ENCODE measurements at places on chromosomes 5 and 9. TPM values are rescaled to one million over a fixed set of nuclear protein-coding genes. Genes with fewer than 3 reads are reported as not detected.
A peak's percentile ranks its signal among the peaks of the same experiment; 100 is the strongest.

- ATAC-seq = no peak
These were observed 136.3 kb upstream of the NR3C1 start for GRCh38 chr5:143539742-143540141.

DNA sequence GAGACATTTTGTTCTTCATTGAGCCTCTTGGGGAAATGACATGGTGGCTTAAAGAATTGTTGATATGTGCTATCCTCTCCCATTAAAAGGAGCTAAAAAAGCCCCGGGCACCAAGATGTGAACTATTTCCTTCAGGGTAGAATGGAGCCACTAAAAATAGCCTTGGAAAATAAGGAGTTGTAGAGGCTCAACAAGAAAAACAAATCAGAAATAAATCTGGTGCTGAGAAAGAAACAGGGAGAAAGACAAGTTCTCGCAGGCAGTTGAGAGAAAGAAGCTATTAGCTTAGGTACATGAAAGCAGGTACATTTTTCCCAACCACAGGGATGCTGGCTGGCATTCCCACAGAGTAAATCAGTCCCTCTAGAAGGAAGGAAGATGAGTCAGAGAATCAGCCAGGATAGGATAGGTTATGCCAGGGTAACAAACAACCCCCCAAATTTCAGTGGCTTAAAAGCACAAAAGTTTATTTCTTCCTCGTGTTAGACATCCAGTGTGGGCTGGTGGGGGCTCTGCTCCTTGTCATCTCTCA, 134.6 kb upstream of the ADRA1B start:
- ATAC-seq = no peak

- no peak for ATAC-seq
These were observed 247.9 kb downstream of the LURAP1L start for GRCh38 chr9:13022756-13023155.

GRCh38 chr9:131961496-131961880, 118.2 kb downstream of the MED27 start:
- no peak for ATAC-seq

GRCh38 chr5:100641833-100642232, 106.7 kb downstream of the FAM174A start:
- no peak for ATAC-seq

DNA sequence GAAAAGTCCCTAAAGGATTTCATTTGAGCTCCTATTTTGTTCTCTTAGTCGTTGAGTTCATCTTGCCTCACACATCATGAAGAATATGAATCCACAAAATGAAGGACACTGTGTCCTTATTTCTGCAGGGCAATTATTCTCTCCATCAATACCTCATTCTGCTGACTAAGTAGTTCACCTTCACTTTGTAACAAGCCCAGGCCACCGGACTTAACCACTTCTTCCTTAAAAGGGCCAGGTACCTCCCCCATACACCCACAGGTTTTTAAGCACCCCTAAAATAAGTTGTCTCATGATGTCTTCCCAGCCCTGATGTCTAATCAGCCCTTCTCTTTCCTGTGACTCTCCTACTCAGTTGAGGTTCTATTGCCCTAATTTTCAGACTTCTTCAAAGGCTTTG, 67.1 kb upstream of the PLPP6 start:
- no peak for ATAC-seq

- no peak for ATAC-seq
These were observed 1.3 kb downstream of the S1PR3 start for GRCh38 chr9:88992556-88992955.

- ATAC-seq = no peak
These were observed 15.3 kb downstream of the TNFSF15 start for GRCh38 chr9:114790521-114790920.

GRCh38 chr5:126351153-126351552, 72.1 kb upstream of the GRAMD2B start:
- ATAC-seq = no peak

GRCh38 chr9:3879315-3879714, 353.5 kb upstream of the RFX3 start:
- ATAC-seq = no peak

DNA sequence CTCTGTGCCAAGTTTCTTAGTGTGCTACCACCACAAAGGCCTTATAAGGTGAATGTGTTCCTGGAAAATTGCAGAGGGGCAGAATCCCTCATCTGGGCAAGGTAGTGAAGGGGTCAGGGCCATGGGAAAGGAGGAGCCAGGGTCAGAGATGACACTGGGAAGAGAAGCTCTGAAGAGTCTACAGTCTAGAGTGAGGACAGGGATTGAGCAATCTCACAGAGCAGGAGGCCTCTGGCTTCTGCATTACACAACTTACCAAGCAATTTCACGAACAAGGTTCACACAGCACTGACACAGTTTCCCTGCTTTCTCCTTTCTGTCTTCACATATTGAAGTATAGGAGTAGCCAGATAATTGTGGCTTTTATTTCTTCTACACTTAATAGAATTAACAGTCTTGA, 24.5 kb upstream of the IDNK start:
- ATAC-seq = no peak

GRCh38 chr5:181217111-181217802, 5.8 kb upstream of the TRIM41 start:
- ATAC-seq = peak; percentile 14

DNA sequence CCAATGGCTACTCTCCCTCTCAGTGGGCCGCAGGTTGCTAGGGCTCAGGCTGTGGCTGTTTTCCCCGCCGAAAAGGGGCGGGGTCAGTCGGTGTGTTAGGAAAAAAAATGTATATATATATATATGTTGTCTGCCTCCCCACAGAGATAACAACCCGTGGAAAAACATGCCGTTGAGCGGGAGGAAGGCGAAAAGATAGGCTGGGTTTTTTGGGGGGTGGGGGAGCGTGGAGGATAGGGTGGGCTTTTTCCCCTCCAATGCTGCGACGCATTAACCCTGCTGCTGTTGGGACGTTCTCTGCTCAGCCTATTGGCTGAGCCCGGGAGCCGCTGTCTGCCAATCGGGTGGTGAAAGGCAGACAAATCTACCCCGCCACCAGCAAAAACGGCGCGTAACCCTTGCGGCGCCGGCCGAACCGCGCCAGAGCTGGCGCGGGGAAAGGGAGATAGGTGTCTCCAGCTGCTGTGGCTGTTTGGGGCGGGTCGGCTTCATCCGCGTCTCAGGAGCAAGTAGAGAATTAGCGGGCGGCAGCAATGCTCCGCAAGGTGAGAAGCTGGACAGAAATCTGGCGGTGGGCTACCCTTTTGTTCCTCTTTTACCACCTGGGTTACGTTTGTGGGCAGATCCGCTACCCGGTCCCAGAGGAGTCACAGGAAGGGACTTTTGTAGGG, at the start of gene PCDHGC4:
Gene PCDHGC4 (plus strand): TSS at position 390 of the 671 bp plus-strand sequence. CDS start 144 bp downstream, at position 534.
- no peak for ATAC-seq

DNA sequence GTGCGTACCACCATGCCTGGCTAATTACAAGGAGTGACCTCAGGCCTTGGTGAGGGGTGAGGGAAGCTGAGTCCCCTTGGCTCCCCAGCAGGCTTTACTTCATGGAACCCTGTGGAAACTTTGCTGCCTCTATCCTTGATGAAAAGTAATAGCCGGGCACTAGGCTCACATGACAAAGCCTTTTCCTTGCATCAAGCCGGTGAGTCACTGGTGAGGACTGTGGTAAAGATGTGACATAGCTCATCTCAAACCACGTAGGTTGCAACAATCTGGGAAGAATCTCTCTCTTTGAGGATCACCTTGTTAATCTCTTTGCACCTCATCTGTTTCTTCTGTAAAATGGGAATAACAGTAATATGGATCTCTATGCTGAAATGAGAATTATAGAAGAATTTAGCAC, 116.3 kb upstream of the SLC25A48 start:
- ATAC-seq = no peak

DNA sequence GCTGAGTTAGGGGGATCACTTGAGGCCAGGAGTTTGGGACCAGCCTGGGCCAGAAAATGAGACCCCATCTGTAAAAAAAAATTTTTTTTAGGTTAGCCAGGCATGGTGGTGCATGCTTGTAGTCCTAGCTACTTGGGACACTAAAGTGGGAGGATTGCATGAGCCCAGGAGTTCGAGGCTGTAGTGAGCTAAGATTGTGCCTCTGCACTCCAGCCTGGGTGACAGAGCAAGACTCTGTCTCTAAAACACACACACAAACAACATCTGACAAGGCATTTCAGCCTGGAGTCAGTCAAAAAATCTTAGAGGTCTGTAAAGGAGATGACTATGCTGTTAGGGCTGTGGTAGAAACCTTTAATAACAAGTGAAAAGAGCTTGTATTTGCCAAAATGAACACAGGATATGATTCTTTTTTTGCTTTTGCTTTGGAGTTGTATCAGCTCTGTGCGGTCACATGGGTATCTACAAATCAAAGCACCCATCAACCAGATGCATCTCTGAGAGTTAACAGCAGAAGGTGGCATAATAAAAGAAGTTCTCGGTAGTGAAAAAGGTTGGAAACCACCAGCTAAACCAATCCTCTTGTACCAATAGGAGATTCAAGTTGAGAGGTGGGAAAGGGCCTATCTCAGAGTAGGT, 3.6 kb upstream of the PSMD5 start:
- peak; percentile 48 for ATAC-seq

DNA sequence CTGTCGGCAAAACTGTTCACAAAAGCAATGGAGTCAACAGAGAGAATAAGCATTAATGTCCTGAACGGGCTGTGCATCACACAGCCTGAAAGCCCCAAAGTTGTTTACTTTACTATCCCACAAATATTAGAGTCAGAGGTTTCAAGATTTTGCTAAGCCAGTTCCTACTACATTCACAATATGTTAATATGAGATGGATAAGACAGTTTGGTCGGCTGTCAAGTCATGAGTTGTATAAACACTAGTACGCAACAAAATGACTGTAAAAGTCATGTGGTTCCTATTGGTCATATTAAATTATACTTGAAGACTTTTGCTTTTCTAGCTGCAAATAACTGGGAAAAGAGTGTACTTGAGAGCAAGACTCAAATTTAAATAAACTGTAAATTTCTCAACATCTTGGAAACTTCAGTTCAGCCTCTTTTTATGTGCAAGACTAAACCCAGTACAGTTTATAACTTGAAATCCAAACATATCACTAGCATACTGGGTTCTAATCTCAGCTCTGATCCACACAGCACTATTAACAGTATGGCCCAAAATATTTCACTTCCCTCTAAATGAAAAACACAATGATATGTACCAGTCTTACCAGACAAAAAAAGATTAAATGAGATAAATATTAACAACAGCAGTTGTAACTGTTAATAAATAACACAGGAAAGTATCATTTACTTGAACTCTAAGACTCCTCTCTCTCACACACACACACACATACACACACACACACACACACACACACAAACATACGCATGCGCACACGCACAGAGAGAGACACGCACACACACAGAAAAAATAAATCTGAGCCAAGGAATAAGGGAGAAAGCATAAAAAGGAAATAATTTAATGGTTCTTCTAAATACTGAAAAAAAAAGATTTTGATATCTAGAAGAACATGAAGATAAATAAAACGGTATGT, 33.1 kb downstream of the FANCC start:
- no peak for ATAC-seq

DNA sequence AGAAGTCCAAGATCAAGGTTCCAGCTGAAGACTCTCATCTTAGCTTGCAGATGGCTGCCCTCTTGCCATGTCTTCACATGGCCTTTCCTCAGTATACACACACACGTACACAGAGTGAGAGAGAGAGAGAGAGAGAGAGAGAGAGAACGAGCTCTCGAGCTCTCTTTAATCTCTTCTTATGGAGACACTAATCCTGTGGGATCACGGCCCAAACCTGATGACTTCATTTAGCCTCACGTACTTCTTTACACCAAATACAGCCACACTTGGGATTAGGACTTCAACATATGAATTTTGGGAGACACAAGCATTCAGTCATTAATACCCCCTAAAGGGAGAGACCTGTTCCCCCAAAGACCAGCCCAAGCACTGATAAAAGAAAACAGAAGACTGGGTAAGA, 42.8 kb downstream of the SIL1 start:
- ATAC-seq = no peak

DNA sequence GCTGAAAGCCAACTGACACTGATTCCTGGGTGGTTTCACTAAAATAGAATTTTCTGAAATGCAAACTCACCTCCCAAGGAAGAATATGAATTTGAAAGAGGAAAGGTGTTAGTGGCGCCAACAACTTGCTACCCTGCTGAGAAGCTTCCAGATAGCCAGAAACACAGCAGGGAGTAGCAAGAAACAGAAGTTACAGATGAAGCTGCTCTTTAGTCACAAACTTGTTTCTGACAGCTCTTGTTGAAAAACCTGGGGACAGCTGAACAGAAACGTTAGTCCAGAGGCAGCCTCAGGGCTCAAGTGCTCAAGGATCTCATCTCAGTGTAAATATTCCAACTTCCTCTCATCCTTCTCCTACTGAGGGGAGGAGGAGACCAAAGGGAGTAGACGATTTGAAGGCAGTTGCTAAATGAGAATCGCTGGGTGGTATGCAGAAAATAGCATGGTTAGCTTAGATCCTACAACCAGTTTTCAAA, 184.1 kb downstream of the PDE4D start:
- no peak for ATAC-seq

GRCh38 chr9:134294153-134295071, 31.8 kb upstream of the RXRA start:
- no peak for ATAC-seq

DNA sequence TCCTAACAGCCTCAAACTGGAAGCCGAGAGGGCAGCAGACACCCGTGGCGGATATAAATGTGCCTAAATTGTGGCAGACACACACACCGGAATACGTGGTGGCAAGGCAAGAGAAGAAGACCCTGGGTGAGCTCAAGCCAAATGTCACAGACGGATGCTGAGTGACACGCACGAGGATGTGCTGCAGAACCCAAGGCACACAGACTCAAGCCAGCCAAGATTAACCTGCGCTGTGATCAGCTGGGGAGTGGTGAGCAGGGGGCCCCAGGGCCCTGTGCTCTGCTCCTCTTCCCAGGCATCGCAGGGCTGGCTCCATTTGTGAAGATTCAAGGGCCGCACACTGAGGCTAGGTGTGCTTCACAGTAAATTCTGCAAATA, 16.4 kb downstream of the SEMA4D start:
- ATAC-seq = no peak

GRCh38 chr5:119390404-119390803, 34.6 kb downstream of the TNFAIP8 start:
- ATAC-seq = no peak

DNA sequence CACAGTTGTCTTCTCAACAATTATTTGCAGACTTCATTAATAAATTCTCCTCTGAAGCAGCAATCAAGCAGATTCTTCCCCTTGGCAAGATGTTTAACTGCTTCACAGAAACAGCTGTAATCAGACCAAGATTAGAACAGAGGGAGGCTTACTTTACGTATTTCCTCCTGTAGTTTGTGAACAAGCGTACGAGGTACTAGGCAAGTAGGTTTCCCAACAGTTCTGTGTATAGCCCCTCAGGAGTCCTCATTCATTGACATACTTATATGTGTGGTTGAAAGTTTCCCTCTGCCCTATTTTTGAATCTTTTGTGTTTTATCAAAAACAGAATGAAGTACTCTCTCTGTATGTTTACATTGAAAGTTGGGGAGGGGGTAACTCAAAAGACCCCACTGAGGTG, 128.0 kb downstream of the SPATA31D1 start:
- ATAC-seq = no peak

ISL1 gene
- total RNA-seq = not detected

IGIP gene
- total RNA-seq = 2.4 TPM

INSL4 gene
- not detected for total RNA-seq

PCDHB10 gene
- not detected for total RNA-seq

PKN3 gene
- total RNA-seq = 9.1 TPM

EQTN gene
- not detected for total RNA-seq

MVB12B gene
- total RNA-seq = 3.9 TPM

Data from activated T-helper 17 cell treated with anti-CD3 and anti-CD28 coated beads, Interleukin-2, amount 50 U/mL, for 72 hours (primary cell).